T-helper 22 cell (primary cell): ENCODE measurements at places on chromosomes 11 and 22.

- no peak for DNase-seq
Measured at GRCh38 chr11:88414981-88415413, 77.5 kb upstream of the CTSC start.

GRCh38 chr11:95360377-95361075, 129.5 kb upstream of the SESN3 start:
- no peak for DNase-seq

DNA sequence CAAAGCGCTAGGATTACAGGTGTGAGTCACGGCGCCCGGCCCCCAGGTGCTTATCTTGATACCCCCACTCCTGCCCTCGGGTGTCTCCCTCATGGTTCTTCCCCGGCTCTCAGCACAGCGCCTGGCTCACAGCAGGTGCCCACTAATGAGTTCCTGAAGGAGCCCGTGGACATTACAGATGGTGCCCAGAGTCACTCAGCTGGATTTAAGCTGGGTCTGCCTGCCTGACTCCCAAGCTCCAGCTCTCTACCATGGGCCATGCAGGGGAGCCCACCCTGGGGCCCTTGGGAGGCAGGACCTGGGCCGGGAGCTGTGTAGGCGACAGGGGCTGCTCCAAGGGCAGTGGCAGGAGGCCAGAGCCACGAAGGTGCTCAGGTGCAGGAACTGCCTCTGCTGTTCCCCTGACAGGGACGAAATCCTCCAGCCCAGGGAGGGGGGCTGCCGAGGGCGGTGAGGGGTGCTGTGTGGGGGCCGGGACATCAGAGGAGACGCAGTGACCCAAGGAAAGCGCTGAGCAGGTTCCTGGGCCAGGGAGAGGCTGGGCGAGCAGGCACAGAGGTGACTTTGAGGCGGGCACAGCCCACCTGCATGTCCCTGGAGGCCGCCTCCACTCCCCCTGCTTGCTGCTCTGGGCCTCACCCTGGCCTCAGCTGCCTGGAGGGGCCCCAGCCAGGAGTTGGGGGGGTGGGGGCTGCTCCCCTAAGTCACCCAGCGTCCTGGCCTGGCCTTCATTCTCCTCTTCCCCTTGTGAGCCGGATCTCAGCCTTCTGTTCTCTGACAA, 14.6 kb upstream of the FLRT1 start:
- no peak for DNase-seq

GRCh38 chr22:44193535-44193891, 12.8 kb downstream of the PARVG start:
- no peak for DNase-seq

- DNase-seq: peak; percentile 39
Measured at GRCh38 chr11:12281571-12282478, 95.5 kb upstream of the PARVA start.

DNA sequence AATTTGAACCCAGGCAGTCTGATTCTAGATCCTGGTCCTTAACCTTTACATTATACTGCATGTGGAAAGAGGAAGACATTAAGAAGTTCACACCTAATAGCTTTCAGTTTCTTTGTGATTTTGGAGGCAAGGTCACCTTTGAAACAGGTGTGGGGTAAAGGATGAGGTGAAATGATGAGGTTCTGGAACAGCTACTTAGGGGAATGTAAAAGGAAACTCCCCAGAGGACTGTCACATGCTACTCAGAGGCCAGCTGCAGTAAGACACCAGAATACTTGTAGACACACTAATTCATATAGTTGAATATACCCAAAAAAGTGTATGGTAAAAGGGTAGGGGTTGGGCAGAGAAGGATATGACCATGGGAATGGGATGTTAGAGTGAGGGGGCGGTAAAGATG, 5.4 kb downstream of the APIP start:
- DNase-seq: no peak

DNA sequence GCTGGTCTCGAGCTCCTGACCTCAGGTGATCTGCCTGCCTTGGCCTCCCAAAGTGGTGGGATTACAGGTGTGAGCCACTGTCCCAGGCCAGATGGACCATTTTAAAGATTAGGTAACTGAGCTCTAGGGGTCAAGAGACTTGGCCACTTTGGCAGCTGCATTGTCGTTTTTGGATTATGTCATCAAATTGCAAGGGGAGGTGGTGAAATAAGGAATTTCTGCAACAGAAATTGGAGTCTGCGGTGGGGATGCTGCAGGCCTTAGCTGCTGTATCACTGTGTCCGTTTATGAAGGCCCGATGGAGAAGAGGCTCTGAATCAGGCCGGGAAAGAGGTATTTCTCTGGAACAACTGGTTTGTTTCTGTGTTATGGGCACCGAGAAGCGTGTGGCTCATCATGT, 34.6 kb downstream of the PTPRJ start:
- DNase-seq: no peak

DNA sequence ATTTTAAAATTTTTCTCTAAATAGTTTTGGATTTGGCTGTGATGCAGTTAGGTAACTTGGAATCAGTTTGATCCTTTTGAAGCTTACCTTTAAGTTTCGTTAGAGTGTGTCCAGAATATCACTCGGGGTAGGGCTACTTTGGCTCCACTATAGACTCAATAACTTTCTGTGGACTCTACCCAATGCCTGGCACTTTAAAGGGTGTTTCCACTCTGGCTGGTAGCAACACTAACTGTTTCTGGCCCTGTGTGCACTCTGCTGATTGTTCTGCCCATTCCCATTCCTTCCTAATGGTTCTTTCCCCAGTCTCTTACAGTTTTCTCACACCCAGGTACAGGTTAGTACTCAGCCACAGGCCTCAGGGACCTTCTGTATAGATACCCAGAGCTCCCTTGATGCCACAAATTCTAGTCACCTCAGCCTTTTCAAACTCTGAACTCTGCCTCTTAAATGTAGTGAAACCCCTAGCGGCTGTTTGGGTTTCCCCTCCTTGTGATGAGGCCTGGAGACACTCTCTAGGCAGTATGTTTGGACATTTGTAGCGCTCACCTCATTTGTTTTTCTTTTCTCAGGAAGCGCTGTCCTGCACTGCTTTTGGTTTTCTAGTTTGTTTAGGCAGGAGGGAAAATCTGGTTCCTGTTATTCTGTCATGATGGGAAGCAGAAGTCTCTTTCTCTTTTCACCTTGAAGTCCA, 16.8 kb downstream of the CUL5 start:
- no peak for DNase-seq

GRCh38 chr22:41341990-41342389, 39.8 kb upstream of the TEF start:
- no peak for DNase-seq
